ENCODE measurements at places on chromosomes 6 and 20.

DNA sequence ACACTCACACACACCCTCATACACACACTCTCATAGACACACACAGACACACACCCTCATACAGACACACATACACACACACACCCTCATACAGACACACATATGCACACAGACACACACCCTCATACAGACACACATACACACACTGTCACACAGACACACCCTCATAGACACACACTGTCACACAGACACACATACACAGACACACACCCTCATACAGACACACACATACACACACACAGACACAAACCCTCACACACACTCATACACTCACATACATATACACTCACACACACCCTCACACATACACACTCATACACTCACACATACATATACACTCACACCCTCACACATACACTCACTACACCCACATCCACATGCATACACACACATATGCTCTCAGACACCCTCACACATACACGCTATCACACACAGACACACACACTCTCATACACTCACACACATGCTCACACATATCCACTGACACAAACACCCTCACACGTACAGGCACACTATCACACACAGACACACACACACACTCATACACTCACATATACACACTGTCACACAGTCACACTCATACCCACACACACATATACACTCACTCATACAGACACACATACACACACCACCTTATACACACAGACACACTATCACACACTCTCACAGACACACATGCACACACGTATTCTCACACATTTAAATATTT is 9.1 kb downstream of the ADIG start:
- no peak for DNase-seq

GRCh38 chr6:6793388-6794250 is 205.1 kb downstream of the LY86 start:
- no peak for DNase-seq

- no peak for DNase-seq
These were observed 20.6 kb upstream of the SLC9A8 start for GRCh38 chr20:49792006-49792405.

DNA sequence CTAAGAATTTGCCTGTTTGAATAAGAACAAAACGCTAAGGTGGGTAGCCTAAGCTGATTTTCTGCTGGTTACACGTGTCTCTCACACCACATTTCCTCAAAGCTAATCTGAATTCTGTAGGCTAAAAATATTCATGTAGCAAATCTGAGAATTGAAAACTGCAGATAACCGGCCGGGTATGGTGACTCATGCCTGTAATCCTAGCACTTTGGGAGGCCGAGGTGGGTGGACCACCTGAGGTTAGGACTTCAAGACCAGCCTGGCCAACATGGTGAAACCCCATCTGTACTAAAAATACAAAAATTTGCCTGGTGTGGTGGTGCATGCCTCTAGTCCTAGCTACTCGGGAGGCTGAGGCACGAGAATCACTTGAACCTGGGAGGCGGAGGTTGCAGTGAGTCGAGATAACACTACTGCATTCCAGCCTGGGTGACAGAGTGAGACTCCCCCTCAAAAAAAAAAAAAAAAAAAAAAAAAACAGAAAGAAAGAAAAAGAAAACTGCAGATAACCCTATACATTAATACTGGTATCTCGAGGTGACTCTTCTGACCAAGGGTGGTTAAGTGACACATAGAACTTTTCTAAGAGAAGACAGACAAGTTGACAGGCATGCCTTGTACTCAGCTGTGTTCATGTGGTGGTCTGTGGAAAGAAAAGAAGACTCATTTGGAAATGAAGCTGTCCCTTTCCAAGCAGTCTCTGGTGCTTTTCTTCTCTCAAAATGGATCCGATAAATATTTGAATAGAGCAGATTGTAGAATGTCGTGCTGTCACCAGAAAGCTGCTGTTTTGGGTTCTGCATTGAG is 24.7 kb upstream of the ASXL1 start:
- DNase-seq = no peak

GRCh38 chr6:167327391-167327790 is 2.5 kb downstream of the TTLL2 start:
- DNase-seq = no peak

DNA sequence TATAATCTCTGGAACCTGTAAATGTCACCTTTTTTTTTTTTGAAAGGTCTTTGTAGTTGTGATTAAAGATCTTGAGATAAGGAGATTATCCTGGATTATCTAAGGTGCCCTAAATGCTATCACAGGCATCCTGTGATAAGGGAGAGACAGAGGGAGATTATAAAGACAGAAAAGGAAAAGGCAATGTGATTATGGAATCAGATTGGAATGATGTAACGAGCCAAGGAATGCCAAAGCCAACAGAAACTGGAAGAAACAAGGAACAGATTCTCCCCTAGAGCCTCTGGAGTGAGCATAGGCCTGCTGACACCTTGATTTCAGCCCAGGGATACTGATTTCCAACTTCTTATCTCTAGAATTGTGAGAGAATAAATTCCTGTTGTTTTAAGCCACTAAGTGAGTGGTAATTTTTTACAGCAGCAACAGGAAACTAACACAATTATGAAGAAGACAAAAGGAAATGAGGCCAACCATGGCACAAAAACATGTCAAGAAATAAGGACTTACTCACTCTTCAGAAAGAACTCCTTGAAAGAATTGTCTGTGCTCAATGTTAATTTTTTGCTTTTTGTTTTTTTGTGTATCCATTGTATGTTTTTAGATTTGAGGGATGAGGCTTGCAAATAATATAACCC is 82.7 kb downstream of the CFAP61 start:
- no peak for DNase-seq

GRCh38 chr6:12297363-12298016 is 7.3 kb downstream of the EDN1 start:
- DNase-seq = no peak

GRCh38 chr6:46221222-46221793 is 50.5 kb upstream of the ENPP5 start:
- no peak for DNase-seq

DNA sequence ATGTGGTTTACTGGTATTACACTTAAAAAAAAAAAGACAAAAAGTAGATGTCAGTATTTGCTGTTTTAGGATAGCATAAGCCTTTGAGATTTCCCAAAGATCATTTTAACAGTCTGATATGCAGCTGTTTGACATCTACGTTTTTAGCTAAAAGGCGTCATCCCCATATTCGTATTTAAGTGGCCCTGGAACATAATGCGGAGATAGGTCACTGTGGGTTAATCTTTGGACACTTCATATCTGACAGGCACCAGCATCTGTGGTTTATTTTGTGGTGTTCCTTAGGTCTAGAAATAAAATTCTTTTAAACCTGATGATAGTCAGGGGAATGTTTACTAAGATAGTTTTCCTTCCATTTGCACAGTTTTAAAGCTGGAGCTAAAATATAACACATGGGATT is 313.7 kb downstream of the SOX4 start:
- no peak for DNase-seq

- no peak for DNase-seq
These were observed 66.3 kb upstream of the DYNLRB1 start for GRCh38 chr20:34449674-34450592.

DNA sequence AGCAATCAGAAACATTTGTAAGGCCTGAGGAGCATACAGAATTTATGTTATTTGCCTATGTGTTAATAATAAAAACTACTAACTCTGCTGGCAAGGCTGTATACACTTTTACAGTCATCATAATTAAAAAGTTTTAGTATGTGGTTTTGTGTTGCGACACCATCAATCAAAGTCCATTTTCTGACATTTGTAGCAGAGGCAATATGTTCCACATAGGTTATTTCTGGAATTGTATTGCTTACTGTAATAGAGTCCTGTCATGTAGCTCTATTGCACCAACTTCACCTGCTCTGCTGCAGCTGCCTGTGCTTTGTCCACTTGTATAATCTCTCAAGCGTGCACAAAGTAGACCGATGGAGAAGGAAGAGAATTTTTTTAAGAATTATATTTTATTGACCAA is 501.8 kb downstream of the HACE1 start:
- DNase-seq = no peak

- no peak for DNase-seq
These were observed 35.2 kb upstream of the CCDC167 start for GRCh38 chr6:37534893-37535292.

GRCh38 chr6:55664591-55665587 is 85.9 kb upstream of the HMGCLL1 start:
- DNase-seq = no peak

DNA sequence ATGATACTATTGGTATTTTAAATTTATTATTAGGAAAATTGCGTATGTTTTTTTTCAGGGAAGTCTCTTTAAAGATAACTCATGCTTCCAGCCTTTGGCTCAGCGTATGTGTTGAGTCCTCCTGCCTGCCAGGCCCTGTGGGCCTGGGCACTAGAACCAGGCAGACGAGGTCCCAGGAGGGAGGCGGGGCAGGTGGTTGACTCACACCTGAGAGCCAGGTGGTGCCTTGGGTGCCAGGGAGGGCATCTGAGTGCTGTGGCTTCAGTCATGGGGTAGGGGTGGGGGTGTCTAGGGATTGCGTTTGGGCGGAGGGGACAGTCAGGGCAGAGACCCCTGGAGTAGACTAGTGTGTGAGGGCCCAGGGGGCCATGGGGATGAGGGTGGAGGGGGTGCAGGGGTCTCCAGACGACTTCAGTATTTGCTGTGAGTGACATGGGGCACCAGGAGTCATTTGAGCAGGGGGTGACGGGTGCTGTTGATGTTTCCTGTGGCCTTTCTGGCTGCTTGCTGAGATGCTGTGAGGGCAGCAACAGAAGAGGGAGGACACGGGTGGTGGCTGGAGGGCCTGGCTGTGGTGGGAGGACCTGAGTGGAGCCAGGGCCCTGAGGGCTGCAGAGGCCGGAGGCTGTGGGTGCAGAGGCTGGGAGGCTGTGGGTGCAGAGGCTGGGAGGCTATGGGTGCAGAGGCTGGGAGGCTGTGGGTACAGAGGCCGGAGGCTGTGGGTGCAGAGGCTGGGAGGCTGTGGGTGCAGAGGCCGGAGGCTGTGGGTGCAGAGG is 14.8 kb upstream of the ADRM1 start:
- DNase-seq = no peak

GRCh38 chr20:19812056-19812455 is 54.0 kb downstream of the RIN2 start:
- DNase-seq = no peak

DNA sequence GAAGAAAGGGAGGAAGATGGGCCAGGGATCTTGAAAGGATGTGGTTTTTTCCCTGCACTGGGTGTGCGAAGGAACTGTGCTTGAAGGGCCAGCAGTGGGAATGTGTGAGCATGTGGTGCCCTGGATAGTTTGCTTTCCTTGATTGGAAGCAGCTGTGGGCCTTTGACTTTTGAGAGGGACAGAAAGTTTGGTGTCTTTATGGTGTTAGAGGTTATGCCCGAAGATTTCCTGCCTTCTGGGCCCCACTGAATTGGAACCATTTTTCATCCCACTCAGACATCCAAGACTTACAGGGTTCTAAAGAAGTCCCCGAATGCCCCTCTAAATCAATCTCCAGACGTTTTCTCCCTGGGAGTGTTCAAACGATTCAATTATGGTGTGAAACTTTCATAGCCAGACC is 23.5 kb upstream of the EDN3 start:
- DNase-seq = no peak

- no peak for DNase-seq
These were observed 77.0 kb downstream of the PLCB1 start for GRCh38 chr20:8209061-8209460.

DNA sequence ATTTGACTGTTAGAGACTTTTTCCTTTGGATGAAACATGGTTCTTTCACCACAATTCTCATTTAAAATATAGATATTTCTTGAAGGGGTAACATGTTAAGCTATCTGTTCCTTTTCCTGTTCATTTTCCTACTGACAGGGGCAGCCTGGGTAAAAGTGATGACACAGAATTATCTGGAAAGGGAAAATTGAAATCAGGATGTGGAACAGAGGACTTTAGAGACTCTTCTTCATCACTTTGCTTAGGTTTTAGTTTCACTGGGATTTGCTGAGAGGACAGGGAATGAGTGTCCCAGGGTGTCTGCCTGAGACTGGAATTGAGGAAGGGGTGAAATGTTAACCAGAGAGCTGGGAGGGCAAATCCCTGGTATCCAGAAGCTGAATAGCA is 116.0 kb downstream of the RNF144B start:
- DNase-seq = no peak

DNA sequence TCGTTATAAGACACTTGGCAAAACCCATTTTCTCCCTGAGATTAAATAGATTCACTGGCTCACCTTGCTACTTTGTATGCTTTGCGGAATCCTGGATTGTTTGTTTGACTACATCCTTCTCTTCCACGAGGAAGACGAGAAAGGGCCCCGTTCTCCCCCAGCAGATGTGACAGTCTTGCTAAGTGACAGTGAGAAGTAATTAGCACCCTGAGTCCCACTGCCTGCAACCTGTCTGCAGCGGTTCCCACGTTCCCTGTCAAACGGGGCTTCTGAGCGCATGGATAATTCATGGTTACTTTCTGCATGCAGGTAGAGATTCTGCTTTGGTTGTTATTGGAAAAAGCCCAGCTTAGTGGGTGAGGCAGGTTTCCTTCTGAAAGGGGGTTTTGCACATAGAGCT is 163.7 kb downstream of the CDH26 start:
- DNase-seq = no peak

DNA sequence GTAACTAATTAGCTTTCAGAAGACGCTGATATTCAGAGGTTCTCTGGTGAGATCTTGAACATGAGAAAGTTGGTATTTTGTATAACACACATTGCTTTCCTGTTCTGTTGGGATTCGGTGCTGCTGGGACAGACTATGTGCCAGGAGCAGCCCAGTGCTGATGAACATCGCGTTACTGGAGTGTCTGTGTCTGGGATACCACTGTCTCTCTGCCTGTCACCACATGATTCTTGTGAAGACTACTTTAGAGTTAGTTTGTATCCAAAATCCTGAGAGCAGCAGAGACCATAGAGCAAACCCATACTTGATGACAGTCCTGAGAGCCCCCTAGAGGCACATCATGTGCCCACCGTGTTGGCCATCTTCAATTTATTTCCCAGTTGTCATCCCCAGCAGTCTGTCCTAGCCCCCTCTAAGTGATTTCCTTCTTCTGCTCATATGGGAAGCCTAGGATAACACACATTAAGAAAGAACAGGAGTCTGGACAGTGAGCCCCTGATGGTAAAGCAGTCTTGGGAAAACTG is 41.8 kb upstream of the TINAG start:
- DNase-seq = no peak
